GM19239 (cell line): ENCODE measurements at places on chromosomes 4 and X.

GRCh38 chr4:148978301-148978700, 536.1 kb upstream of the NR3C2 start:
- no peak for DNase-seq

DNA sequence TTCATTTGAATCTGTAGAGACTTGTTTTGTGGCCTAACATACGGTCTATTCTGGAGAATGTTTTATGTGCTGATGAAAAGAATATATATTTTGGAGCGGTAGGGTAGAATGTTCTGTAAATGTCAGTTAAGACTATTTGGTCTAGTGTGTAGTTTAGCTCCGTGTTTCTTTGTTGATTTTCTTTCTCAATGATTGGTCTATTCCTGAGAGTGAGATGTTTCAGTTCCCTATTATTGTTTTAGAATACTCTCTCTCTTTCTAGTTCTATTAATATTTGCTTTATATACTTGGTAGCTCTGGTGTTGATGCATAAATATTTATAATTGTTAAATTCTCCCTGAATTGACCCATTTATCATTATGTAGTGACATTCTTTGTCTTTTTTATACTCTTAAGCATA, 236.5 kb downstream of the GLUD2 start:
- no peak for DNase-seq

- DNase-seq: no peak
These were observed 240.1 kb upstream of the PPP1R2C start for GRCh38 chrX:43018031-43018430.

GRCh38 chr4:107432451-107432850, 287.6 kb downstream of the PAPSS1 start:
- DNase-seq: no peak

DNA sequence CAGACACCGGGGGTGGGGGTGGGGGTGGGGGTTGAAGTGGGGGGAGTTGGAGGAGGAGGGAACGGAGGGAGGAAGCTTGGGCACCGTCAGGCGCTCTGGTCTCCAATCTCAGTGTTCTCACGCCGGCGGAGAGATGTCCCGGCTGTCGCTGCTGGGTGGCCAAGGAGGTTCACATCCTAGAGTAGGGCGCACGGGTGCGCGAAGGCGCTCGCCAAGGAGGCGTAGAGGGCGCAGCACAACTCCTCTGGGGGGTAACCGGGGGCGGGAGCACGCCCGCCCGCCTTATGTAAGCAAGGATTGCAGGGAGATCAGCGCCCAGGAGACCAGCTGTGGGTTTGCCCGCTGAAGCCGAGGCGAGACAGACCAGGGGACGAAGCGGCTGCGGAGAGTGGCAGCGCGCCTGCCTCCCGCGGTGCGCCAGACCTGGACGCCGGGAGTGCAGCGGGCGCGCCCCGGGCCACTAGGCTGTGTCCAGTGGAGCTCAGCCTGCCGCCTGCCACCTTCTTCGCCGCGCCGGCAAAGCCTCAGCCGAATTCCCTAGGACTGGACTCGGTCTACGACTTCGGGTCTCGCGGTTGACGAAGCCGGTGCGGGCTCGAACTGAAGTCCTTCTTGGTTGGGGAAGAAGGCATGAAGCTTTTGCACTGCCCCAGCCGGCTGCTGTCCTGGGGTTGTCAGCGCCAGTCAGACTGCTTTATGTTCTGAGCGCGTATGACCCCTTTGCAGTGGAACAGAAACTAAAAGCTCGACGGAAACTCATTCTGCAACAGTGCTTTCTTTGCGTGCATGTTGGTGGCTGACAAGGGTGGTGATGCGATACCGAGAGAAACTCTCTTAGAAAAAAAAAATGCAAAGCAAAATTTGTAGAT, 707 bp upstream of the UNC5C start:
- peak; percentile 34 for DNase-seq

DNA sequence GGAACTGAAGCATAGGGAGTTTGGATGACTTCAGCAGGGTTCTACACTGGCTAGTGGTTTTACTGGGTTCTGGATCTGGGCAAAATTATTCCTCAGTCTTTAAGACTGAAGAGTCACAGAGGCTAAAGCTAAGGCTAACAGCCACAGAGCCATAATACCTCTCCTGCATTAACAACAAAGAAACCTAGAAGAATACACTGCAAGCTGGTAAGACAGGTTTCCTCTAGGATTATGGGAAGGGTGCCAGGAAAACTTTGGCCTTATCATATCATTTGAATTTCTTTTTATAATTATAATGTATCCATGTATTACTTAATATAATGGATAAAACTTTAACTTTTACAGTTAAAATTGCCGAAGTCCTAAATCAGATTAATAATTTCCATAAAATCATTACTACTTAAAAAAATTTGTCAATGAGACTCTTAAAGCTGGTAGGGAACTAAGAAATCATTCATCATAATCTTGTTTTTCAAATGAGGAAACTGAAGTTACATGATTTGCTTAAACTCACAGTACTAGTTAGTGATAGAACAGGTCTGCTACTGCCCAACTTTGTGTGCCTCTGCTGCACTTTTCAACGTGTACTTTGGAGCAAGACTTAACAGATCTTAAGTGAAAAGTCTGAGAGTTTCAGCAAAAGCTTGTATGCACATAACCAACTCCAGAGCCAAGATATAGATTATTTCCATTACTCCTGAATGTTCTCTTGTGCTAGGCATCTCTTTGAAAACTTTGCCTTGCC, 24.2 kb upstream of the PGRMC2 start:
- no peak for DNase-seq

DNA sequence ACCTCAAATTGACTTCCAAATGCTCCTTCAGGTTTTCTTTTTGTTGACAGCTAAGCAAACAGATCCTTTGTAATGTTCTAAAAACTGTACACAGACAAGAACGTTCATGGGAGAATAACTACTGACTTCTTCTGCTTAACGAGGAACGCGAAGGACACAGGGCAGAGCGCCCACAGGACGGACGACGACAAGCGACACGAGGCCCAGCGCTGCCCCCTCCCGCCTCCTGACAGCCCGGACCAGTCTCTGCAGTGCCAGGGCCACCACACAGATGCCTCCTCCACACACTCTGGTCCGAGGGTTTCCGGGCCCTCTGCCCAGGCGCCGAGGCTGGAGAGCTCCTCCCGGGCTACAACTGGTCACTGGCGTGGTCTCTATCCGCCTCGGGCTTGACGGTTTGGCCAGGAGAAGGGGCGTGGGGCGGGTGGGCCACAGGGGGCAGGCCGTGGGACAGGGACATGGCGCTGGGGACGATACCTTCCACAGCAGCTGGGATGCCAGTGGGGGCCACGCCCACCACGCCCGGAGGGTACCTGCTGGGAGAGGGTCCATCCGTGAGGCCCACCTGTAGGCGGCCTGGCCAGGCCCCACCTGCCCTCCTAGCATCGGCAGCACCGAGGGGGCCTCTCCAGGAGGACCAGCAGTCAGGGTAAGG, 36.9 kb downstream of the CTBP1 start:
- no peak for DNase-seq

DNA sequence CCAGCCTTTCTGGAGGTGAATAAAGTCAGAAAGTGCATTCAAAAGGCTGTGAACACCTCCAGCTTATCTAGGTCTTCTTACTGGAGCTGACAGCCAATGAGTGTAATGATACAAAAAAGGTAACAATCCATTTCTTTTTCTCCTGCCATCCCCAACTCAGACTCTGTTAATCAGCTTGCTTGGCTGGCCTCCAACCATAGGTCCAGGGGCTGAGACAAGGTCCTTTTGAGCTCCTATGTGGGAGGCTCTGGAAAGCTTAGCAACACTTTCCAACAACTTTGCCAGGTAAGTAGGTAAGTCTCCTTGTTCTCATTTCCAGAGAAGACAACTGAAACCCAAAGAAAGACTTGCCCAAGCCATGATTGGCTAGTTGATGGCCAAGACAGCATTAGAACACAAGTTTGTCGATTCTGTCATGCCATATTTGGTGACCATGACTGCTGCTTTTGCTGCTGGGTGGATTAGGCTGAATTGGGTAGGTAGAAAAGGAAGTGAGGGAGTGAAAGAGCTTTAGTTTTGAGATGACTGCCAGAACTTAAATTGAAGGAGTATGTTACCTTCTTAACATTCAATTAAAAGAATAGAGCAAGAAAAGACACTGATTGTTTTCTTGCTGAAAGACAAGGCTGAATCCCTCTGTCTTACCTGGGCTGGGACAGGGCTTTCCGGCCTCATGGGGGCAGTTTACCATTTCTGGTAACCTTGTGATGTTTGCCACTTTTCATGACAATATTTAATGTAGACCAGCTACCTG, 22.8 kb downstream of the VSIG4 start:
- no peak for DNase-seq

GRCh38 chr4:105496899-105497298, 23.0 kb upstream of the PPA2 start:
- DNase-seq: no peak

- DNase-seq: no peak
These were observed 41.3 kb downstream of the TMEM131L start for GRCh38 chr4:153507310-153508073.

DNA sequence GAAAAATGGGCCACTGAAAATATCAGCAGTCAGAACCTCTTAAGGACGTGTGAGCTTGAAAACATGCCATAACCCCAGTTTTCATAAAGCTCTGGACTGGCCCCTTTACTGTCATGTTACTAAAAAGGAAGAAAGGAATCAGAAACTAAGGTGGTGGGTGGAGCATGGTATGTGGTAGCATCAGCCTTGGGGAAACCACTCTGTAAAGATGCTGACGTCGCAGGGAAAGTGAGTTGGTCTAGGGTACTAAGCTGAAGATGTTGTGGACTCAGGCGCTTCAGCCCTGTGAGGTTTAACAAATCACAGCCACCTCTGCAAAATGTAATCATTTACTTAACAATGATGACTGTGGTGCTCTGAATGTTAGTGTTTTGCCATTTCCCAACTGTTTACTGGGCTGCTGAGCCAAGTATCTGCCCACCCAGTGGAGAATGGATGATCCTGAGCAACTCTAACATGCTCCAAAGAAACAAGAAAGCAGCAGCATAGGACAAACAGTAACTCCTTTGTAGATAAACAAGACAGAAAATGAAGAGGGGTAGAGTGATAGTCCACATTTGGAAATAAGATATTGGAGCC, 33.4 kb downstream of the C4orf54 start:
- DNase-seq: no peak

DNA sequence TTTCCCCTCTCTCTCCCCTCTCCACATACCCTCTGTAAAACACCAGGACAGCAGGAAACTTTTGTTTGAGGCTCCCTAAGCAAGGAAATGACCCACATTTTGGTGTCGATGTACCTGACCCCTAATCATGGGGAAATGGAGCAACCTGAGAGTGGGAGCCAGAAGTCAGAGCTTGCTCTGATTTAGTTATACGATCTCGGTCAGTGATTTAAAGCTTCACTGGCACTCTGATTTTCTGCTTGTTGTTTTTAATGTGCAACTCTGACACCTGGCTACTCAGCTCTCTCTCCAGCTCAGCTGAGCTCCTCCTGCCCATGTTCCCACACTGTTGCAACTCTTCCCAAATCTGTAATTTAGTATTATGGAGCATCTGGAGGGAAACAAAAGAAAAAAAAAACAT, 408.6 kb downstream of the ADAM29 start:
- DNase-seq: no peak

DNA sequence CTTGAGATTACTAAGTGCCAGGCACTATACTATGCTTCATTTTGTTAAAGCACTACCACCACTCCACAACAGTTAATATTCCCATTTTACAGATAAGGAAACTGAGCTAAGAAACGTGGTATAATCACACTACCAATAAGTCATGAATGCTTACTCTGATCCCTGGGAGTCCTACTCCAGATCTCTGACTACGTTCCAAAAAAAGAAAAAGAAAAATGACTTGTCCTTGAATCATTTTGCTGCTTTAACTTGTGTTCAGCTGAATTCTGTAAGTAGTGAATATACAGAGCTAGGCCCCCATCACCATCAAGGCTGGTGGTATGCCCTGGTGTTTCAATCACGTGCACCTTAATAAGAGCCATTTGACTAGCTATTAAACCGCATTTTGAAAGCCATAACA, 39.4 kb downstream of the LDB2 start:
- no peak for DNase-seq

DNA sequence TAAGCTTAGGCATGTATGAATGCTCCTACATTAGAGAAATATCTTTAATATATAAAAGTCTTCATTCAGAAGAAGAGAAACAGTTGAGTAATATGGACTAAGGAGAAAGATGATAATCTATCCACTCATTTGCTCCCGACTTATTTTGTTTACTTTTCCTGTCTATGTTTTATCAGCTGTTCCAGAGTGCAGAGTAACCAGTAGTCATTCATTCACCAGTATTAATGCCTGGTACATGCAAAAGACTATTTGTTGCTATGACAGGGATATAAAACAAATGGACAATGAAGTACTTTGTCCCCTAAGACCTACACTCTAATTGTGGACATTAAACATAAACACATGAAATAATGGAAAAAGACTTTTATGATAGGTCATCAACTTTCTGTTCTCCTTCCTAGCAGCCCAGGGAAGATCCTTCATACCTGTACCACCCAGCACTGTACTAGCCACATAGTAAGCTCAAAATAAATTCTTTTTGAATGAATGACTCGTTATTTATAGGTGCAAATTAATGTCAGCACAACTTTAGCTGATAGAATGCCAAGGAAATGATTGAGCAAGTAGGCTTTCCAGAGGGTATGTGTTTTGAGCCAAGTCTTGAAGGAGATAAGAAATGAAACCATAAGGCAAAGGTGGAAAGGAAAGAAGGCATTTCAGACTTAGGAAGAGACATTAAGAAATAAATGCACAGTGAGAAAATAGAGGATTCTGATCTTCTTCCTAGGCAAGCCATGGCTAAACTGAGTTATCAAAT, 45.0 kb upstream of the IL13RA1 start:
- no peak for DNase-seq

GRCh38 chr4:173024203-173024602, 144.4 kb upstream of the GALNT7 start:
- DNase-seq: no peak

DNA sequence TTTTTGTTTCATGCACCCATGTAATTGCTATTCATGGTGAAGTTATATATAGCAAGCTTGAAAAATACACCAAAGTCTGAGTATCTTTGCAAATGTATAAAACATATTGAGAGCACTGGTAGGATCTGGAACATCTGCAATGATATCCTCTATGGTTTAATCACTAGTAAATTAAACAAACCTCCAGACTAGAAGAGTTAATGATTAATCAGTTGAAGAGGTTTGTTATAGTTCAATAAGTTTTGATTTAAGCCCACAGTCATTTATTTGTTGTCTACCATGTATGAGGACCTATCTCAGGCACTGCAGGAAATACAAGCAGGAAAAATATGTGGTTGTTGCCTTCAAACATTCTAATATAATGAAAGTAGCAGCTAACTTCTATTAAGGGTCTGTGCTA, 16.5 kb downstream of the CYBB start:
- no peak for DNase-seq

- DNase-seq: no peak
These were observed 452.3 kb downstream of the ZIC3 start for GRCh38 chrX:138018145-138018799.
